ENCODE measurements at places on chromosomes 6 and 20.

GRCh38 chr6:133085896-133086295 is 155.3 kb upstream of the EYA4 start:
- DNase-seq: no peak

- no peak for DNase-seq
Observed at GRCh38 chr6:107594736-107595135, 104.8 kb downstream of the SOBP start.

DNA sequence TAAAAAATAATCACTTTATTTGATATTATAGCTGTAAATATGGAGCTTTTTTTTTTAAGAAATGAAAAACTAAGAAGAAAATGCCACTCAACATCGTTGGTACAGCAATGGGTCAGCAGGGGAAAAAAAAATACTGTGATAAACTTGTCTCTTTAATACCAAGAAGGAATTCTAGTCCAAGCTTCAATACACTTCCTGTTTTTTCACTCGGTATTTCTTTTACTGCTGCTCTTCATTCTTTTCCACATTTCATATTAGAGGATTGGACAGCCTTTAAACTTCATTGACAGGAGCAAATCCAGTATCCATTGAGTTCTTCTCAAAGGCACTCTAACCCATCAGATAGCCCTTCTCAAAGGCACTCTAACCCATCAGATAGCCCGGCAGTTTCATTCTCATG is 22.2 kb upstream of the EZR start:
- DNase-seq: no peak

DNA sequence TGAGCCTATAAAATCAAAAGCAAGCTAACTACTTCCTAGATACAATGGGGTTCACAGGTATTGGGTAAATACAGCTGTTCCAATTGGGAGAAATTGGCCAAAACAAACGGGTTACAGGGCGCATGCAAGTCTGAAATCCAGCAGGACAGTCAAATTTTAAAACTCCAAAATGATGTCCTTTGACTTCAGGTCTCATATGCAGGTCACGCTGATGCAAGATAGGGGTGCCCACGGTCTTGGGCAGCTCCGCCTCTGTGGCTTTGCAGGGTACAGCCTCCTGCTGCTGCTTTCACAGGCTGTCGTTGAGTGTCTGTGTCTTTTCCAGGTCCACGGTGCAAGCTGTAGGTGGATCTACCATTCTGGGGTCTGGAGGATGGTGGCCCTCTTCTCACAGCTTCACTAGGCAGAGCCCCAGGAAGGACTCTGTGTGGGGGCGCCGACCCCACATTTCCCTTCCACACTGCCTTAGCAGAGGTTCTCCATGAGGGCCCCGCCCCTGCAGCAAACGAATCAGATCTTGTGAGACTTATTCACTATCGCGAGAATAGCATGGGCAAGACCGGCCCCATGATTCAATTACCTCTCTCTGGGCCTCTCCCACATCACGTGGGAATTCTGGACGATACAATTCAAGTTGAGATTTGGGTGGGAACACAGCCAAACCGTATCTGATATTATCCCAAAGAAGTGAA is 11.9 kb upstream of the SMIM29 start:
- DNase-seq: no peak

DNA sequence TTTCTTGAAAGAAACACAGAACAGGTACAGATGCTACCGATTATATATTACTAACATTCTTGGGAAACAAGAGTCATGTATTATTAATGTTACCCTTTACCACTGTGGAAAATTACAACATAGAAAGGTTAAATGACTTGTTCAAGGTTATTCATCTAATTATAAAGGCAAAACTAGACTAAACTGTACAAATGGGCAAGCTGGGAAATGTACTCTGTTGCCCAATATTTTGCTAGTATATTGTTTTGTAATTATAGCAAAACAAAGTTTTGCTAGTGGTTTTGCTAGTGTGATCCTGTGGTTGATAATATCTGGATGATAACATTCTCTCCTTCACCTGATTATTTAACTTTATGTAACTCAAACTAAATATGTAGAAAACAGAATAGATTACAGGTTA is 96.5 kb downstream of the TINAG start:
- no peak for DNase-seq

- DNase-seq: no peak
Observed at GRCh38 chr6:116633685-116634084, 17.4 kb downstream of the RSPH4A start.

GRCh38 chr20:61930776-61931475 is 134.8 kb downstream of the TAF4 start:
- DNase-seq: no peak

- DNase-seq: peak; percentile 45
Observed at GRCh38 chr6:105363100-105363754, 39.7 kb downstream of the PREP start.

All from fibroblast of skin of back (primary cell).